Tibial nerve (tissue), 4 donors: ENCODE measurements at places on chromosomes 2 and 18.

DNA sequence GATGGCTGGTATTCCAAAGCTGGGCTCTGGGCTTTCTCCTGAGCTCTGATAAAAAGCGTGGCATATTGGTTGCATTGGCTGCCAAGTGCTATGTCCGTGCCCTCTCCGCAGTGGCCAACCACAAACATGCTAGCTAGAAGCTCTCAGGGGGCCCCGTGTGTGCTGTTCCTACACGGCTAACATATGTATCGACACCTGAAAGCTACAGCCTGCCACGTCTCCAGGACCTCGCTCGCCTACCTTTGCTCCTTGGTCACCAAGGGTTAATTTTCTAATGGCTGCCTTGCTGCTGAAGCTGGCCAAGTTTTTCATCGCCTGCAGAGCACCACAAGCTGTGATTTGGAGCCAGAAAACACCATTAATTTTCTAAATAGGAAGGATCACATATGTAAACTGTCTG, 888.4 kb downstream of the BCL11A start:
- H3K4me1 ChIP-seq, result no peaks in the 10 kb centered on the region
- DNase-seq, result no peak
- H3K4me3 ChIP-seq, result no peak overlapping the region

DNA sequence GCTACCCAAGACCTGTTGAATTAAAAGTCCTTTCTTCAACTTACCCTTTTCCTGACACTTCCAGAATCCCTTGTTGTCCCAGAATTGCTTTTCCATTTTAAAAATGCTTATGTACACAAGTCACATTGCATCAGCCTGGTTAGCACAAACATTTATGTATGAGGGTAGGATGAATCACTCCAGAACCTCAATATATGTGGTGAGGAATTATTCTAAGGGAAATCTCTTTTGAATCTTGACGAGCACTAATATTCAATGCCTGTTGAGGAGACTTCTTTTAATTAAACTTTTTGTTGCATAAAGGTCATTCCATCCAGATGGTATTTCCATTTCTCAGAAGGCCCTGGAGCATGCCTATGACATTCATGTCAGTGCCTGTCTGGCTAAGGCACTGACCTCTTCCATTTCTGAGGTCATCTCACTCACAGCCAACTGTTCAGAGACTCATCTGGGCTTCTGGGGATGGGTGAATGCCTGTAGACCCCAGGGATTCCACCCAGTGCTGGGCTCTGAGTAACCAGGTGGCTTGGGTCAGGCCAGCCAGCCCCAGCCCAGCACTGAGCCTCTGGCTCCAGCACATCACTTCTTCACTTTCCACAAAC, 28.2 kb downstream of the ACMSD start:
- H3K4me3 ChIP-seq, result no peak overlapping the region
- DNase-seq, result no peak
- H3K27me3 ChIP-seq, result no peaks in the 10 kb centered on the region

DNA sequence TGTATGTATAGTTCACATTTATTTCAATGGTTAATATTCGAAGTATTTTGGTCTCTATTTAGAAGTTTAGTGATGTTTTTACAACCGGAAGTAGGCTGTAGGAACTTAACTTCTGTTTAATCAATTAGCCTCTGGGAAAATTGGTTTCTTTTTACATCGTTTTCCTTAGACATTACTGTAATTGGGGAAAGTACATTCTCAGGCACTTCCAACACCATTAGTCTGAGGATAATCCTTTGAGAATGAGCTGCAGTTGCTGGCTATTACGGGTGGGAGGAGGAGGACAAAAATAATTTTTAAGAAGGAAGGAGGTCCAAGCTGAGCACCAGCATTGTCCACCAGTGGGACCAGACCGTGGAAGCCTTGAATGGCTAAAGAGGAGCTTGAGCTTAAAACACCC, 70.4 kb upstream of the ST3GAL5 start:
- H3K36me3 ChIP-seq, result no peaks in the 10 kb centered on the region
- H3K4me1 ChIP-seq, result peaks cover 4% of the 10 kb centered on the region
- H3K4me3 ChIP-seq, result no peak overlapping the region
- no peak for DNase-seq

GRCh38 chr2:159096901-159097300, 128.5 kb downstream of the TANC1 start:
- no peaks in the 10 kb centered on the region for H3K27me3 ChIP-seq
- no peak overlapping the region for H3K4me3 ChIP-seq
- no peak overlapping the region for H3K27ac ChIP-seq
- no peak for DNase-seq

- no peak overlapping the region for H3K4me3 ChIP-seq
- H3K36me3 ChIP-seq, result no peaks in the 10 kb centered on the region
- H3K4me1 ChIP-seq, result peaks cover 4% of the 10 kb centered on the region
These were observed 79.2 kb upstream of the MGAT5 start for GRCh38 chr2:134174711-134175110.

DNA sequence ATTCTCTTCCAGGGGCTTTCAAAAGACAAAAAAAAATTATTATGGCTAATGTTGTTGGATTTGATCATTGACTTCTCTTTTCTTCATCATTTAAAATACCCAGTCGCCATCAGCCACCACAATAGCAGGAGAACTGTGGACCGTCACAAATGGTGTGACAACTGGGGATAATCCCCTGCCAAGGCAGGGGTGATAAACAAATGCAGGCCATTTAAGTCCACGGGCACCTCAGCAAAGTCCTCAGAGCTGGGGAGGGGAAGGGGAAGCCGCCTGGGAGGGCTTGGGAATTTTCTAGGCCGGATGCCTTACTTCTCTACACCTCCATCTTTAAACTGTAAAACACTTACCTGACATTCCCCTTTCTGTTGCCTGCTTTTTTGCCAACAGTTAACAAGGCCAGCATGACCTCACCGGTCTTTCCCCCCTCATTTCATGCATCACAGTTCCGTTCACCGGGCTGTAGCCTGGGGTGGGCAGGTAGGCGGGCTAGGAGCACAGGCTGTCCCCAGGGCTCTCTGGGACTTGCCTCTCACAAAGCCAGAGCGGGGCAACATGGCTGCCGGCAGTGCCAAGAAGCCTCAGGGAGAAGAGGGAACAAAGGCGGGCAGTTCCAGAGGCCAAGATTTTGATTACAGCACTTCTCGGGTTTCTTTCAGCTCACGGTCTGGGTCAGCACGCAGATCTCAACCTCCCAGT, 820.4 kb downstream of the BCL11A start:
- no peak overlapping the region for H3K27ac ChIP-seq
- H3K4me3 ChIP-seq, result no peak overlapping the region
- no peaks in the 10 kb centered on the region for H3K36me3 ChIP-seq
- no peaks in the 10 kb centered on the region for H3K4me1 ChIP-seq
- no peak for DNase-seq
- no peaks in the 10 kb centered on the region for H3K27me3 ChIP-seq

DNA sequence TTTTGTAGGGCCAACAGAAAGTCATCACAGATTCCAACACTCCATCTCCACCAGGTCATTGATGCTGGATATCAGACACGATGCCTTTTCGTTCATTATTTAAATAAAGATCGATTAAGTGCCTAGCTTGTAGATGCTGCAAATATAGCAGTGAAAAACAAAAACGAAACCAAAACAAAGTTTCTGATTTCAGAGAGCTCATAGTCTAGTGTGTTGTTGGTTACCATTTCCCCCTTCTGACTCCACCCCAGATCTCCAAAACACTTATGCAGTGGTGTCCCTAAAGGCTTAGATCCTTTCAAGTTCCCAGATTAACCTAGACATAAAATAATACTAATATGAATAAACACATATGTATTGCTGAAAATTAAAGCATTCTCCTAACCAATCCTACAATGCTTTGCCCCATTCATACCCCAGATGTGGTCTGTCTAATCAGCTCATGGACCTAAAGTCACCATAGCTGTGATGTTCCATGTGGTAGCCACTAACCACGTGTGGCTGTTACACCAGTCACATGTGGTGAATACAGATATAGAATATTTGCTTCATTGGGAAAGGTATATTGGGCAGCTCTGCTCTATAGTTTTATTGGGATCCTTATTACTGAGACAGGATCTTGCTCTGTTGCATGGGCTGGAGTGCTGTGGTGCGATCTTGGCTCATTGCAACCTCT, 787.2 kb downstream of the TDRD15 start:
- no peaks in the 10 kb centered on the region for H3K27me3 ChIP-seq
- no peaks in the 10 kb centered on the region for H3K36me3 ChIP-seq
- no peaks in the 10 kb centered on the region for H3K4me1 ChIP-seq
- no peak for DNase-seq
- H3K27ac ChIP-seq, result no peak overlapping the region

- H3K27me3 ChIP-seq, result no peaks in the 10 kb centered on the region
- H3K36me3 ChIP-seq, result no peaks in the 10 kb centered on the region
These were observed 164.0 kb downstream of the MYO3B start for GRCh38 chr2:170341684-170342623.

DNA sequence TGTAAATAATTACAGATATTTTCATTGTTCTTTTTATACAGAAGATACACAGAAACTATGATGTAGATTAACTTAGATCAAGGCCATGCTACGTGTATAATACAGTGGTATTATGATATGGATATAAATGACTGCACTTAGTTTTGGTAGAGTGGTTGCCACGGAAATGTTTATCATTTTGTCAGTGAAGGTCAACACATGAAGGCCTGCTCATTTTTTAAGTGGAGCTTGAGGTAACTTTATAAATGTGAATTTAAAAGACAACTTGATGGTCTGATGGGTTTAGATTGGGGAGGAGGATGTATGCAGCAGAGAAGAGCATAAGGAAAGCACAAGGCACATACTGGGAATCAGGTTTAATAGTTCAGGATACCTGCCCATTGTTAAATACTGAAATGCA, 14.4 kb upstream of the BBS5 start:
- DNase-seq, result no peak
- no peaks in the 10 kb centered on the region for H3K27me3 ChIP-seq
- no peaks in the 10 kb centered on the region for H3K36me3 ChIP-seq
- peaks cover 9% of the 10 kb centered on the region for H3K4me1 ChIP-seq
- no peak overlapping the region for H3K27ac ChIP-seq

DNA sequence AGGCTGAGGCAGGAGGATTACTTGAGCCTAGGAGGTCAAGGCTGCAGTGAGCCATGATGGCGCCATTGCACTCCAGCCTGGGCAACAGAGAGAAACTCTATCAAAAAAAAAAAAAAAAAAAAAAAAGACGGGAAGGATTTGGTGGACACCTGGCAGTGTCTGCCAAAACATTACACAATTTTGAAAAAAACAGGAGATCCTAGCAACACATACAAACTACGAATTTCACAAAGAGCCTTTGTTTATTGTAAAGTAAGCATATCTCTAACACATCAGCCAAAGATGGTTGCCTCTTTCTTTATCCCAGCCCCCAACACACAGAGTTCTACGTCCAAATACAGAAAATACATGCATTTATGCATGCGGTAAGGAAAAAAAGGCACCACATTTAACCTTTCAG, 7.6 kb downstream of the GPR45 start:
- H3K4me3 ChIP-seq, result no peak overlapping the region
- no peaks in the 10 kb centered on the region for H3K27me3 ChIP-seq
- DNase-seq, result no peak
- peaks cover 10% of the 10 kb centered on the region for H3K4me1 ChIP-seq

GRCh38 chr2:136997557-136997956, 232.2 kb downstream of the THSD7B start:
- H3K27me3 ChIP-seq, result no peaks in the 10 kb centered on the region
- H3K36me3 ChIP-seq, result no peaks in the 10 kb centered on the region
- no peak overlapping the region for H3K27ac ChIP-seq

- H3K4me3 ChIP-seq, result no peak overlapping the region
- no peak overlapping the region for H3K27ac ChIP-seq
- no peak for DNase-seq
- no peaks in the 10 kb centered on the region for H3K36me3 ChIP-seq
These were observed 558.2 kb downstream of the SUCLG1 start for GRCh38 chr2:83900862-83901261.

GRCh38 chr18:4284528-4284927, 170.6 kb downstream of the DLGAP1 start:
- no peaks in the 10 kb centered on the region for H3K4me1 ChIP-seq
- H3K36me3 ChIP-seq, result no peaks in the 10 kb centered on the region
- H3K27me3 ChIP-seq, result no peaks in the 10 kb centered on the region
- H3K27ac ChIP-seq, result no peak overlapping the region

- H3K27ac ChIP-seq, result no peak overlapping the region
- DNase-seq, result no peak
- H3K4me1 ChIP-seq, result no peaks in the 10 kb centered on the region
- H3K4me3 ChIP-seq, result no peak overlapping the region
- H3K27me3 ChIP-seq, result no peaks in the 10 kb centered on the region
- no peaks in the 10 kb centered on the region for H3K36me3 ChIP-seq
These were observed 68.1 kb downstream of the DNER start for GRCh38 chr2:229646186-229646723.

GRCh38 chr2:239663364-239663924, 262.6 kb upstream of the HDAC4 start:
- no peak overlapping the region for H3K27ac ChIP-seq
- no peaks in the 10 kb centered on the region for H3K36me3 ChIP-seq
- H3K4me3 ChIP-seq, result no peak overlapping the region
- no peaks in the 10 kb centered on the region for H3K27me3 ChIP-seq

- no peaks in the 10 kb centered on the region for H3K27me3 ChIP-seq
- no peak for DNase-seq
- peaks cover 24% of the 10 kb centered on the region for H3K36me3 ChIP-seq
- no peak overlapping the region for H3K27ac ChIP-seq
- no peak overlapping the region for H3K4me3 ChIP-seq
These were observed 38.2 kb upstream of the CHRNA1 start for GRCh38 chr2:174802459-174802858.

DNA sequence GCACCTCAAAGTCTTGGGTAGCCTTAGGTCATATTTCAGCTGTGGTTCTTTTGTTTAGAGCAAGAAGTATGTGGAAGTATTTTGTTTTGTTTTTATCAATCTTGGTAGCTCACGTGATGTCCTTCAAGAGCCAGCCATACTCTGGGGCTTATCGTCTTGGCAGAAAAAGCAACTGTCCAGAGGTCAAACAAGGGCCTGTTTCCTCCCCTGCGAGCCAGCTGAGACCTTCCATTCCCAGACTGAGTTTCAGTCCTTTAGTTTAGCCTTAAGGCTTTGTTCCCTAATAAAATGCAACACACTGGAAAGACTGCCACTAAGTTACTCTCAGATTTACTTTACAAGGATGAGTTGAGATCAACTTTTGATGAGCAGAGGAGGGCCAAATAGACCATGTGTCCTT, 63.5 kb downstream of the TXNL1 start:
- DNase-seq, result no peak
- H3K4me1 ChIP-seq, result peaks cover 6% of the 10 kb centered on the region
- no peak overlapping the region for H3K4me3 ChIP-seq
- H3K27me3 ChIP-seq, result no peaks in the 10 kb centered on the region
- no peak overlapping the region for H3K27ac ChIP-seq

- H3K4me1 ChIP-seq, result no peaks in the 10 kb centered on the region
- no peaks in the 10 kb centered on the region for H3K27me3 ChIP-seq
- H3K36me3 ChIP-seq, result no peaks in the 10 kb centered on the region
- H3K4me3 ChIP-seq, result no peak overlapping the region
These were observed 51.9 kb upstream of the SLC38A11 start for GRCh38 chr2:165007161-165007744.
